ENCODE measurements at places on chromosomes 1 and 21.
A peak's percentile ranks its signal among the peaks of the same experiment; 100 is the strongest.

- peak overlapping the region; percentile 86 for H3K27ac ChIP-seq
- no peaks in the 10 kb centered on the region for H3K27me3 ChIP-seq
- no peak for DNase-seq
- peak overlapping the region; percentile 49 for H3K4me3 ChIP-seq
These were observed 178.7 kb downstream of the VAV3 start for GRCh38 chr1:107786203-107786845.

DNA sequence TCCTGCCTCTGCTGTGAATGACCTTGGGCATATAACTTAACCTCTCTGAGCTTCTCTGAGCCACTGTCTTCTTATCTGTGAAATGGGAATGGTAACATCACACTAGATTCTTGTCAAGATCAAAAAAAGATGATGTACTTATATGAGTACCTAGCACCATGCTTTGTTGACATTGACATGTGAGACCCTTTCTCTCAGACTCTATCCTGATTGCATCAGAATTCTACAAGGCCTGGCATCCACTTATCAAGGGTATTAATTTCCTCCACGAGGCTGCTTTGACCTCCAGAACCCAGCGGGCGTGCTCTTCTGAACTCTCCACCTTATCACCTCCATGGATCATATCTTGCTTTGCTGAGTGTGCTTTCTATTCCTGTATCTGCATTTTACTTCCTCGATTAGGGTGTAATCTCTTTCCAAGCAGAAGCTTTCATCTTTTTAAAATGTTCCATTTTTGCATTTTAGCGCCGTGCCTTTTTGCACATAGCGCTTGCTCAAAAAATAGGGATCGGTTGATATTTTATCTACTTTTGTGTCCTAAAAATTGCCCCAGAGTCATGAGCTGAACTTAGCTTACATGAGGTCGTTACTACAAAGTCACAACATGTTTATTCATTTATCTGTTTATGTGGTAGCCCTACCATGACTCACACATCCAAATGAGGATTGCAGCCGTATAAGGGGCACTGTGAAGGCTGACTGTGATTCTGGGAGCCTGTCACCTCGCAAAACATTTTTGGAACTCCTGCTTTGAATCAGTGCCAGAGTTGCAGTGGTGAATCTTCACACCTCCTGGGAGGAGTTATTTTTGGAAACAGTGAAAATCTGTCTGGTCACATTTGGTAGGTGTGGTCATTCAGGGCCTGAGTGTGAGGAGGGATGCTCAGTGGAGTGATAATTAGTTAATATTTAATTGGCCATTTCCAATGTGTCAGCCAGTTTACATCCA lies 63.2 kb downstream of the IER5 start:
- H3K4me1 ChIP-seq = peaks cover 41% of the 10 kb centered on the region
- H3K4me3 ChIP-seq = no peak overlapping the region
- H3K27ac ChIP-seq = peak overlapping the region; percentile 40
- no peaks in the 10 kb centered on the region for H3K27me3 ChIP-seq
- H3K36me3 ChIP-seq = no peaks in the 10 kb centered on the region
- DNase-seq = peak; percentile 22

- H3K4me3 ChIP-seq = no peak overlapping the region
- H3K4me1 ChIP-seq = no peaks in the 10 kb centered on the region
- peaks cover 18% of the 10 kb centered on the region for H3K27me3 ChIP-seq
These were observed 6.1 kb upstream of the GCSAML start for GRCh38 chr1:247542811-247543210.

GRCh38 chr21:30083225-30083945 lies 83.2 kb downstream of the CLDN17 start:
- no peak overlapping the region for H3K4me3 ChIP-seq
- H3K27me3 ChIP-seq = no peaks in the 10 kb centered on the region
- H3K36me3 ChIP-seq = no peaks in the 10 kb centered on the region
- no peak overlapping the region for H3K27ac ChIP-seq
- no peak for DNase-seq

DNA sequence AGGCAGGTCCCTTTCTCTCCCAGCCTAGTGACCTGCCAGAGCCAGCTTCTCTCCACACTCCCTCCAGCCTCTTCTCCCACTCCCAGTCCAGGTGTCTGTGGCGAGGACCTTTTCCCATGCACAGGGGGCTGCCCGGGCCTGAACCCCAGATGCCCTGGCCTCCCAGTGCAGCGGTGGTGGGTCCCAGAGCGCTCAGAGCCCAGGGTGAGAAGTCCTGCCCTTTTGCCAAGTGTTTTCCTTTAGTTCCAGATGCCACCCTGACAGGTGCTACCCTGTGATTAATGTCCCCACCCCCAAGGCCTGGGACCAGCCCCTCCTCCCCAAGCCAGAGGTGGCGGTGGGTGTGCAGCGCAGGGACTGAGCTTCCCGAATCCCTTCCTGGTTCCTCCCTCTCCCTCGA lies 90.4 kb downstream of the PAX7 start:
- H3K4me3 ChIP-seq = no peak overlapping the region
- no peaks in the 10 kb centered on the region for H3K36me3 ChIP-seq
- no peak overlapping the region for H3K27ac ChIP-seq
- peaks cover 11% of the 10 kb centered on the region for H3K4me1 ChIP-seq

DNA sequence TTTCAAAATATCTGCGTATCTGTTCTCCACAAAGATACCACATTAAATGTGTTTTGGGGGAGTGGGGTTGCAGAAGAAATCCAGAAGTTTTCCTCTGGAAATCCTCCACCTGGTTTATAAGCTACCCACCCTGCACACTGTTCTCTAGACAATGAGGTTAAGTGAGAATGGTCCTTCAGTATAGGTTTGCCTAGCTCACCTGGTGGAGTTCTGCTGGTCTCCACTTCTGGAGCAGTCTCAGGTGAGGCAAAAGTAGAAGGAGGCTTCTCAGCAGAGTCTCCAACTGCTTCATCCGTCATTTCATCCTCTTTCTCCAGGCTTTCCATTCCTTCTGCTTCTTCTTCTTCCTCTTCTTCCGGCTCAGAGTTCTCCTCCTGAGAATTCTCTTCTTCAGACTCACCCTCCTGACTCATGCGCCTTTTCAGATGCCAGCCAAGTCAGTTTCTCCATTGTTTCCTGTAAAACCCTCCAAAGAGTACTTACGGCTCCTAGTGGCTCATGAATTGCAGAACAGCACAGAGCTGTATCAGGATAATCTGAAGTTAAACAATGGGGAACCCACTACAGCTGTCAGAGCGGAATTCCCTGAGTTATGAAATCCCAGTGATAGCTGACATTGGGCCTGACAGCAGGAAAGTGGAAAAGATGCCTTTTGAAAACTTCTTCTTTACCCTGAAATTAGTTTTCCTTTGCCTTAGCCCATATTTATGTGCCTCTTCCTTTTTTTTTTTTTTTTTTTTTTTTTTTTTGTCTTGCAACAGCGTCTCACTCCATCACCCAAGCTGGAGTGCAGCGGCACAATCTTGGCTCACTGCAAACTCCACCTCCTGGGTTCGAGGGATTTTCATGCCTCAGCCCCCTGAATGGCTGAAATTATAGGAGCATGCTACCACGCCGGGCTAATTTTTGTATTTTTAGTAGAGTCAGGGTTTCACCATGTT lies 38.5 kb downstream of the MSTO1 start:
- no peaks in the 10 kb centered on the region for H3K36me3 ChIP-seq
- no peak overlapping the region for H3K27ac ChIP-seq
- H3K4me1 ChIP-seq = peaks cover 6% of the 10 kb centered on the region
- no peak overlapping the region for H3K4me3 ChIP-seq
- H3K27me3 ChIP-seq = no peaks in the 10 kb centered on the region

DNA sequence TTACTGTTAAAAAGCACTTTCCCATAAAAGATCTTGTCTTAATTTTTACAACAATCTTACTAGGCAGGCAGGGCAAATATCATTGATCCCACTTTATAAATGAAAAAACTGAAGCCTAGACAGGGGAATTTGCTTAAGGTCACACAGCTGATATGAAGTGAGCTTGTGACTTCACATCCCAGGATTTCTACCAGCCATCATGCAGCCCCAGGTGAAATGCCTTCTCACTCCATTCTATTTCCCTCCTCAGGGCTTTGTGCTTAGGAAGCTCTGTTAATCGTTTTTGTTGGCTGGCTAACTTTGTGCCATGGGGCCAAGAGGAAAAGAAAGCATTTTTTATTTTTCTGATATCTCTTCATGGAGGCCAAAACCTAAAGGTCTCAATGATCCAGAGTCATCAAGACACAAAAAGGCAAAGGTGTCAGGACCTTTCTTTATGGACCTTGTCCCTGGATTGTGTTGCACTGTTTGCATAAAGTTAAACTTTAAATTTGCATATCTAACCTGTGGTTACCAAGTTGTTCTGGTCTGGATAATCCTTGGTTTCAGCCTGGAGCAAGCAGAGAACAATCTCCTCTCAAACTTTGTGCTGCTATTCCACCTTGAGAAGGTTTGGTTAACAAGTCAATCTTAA lies 44.8 kb upstream of the ZNF326 start:
- H3K4me3 ChIP-seq = no peak overlapping the region
- no peak overlapping the region for H3K27ac ChIP-seq

DNA sequence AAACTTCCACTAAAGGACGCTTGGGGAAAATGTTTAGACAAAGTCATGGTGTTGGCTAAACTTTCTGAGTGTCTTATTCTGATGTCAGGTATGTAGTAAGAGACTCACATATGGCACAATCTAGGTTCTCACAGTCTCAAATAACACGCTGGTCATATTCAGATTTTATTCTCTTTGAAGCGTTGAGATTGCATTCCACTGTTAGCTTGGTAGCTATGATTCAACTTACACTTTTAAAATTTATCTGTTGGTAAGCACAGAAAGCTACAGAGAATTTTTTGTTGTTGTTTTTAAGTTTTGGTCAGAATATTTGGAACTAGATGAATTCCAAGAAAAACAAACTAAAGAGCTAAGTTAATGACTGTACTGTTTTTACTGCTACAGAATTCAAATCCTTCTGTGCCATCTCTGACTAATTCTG lies 126.7 kb downstream of the PRRX1 start:
- H3K36me3 ChIP-seq = no peaks in the 10 kb centered on the region
- H3K27me3 ChIP-seq = peaks cover 10% of the 10 kb centered on the region
- no peak overlapping the region for H3K4me3 ChIP-seq
- H3K4me1 ChIP-seq = no peaks in the 10 kb centered on the region
- no peak overlapping the region for H3K27ac ChIP-seq

DNA sequence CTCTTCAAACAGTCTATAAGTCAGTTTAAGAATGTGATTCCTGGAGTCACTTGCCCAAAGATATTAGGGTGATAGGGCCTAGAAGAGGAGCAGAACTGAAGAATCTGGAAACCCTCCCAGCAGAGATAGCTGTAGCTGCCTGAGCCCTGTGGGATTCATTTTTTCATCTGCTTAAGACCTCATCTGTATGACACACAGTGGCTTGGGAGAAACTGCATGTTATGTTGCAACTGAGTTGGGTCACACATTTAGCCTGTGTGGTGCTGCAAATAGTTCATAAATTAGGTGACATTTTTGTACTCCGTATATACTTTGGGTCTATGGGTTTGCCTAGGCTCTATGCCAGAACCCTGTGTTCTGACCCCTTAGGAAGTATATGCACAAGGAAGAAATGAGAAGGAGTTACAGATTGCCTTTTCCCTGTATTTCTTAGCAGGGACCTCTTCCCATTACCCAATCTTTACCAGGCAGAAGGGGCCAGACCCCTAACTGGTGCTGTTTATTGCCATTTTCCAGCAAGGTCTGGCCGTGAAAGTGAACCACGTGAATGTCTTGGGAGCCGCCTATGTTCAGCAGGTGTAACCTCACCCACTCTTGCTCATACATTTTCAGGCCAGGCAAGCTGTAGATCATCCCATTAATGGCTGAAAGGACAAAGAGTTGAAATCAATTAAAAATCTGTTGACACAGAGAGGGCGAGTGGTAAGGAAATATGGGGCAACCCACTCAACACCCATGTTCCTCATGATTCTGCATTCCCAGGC lies 41.9 kb upstream of the SLC19A2 start:
- H3K27me3 ChIP-seq = no peaks in the 10 kb centered on the region
- no peak for DNase-seq
- peak overlapping the region; percentile 42 for H3K27ac ChIP-seq
- H3K4me3 ChIP-seq = no peak overlapping the region

Data from activated T-cell treated with anti-CD3 and anti-CD28 coated beads, Interleukin-2, amount 50 U/mL, for 72 hours (primary cell).